ENCODE measurements at places on chromosomes 2 and 18. TPM values are rescaled to one million over a fixed set of nuclear protein-coding genes. Genes with fewer than 3 reads are reported as not detected.

Gene SPRED2
- total RNA-seq: 9.7 TPM

Gene C2orf78
- not detected for total RNA-seq

Gene SCYGR8
- total RNA-seq: not detected

Gene PRKCE
- 6.1 TPM for total RNA-seq

Gene AP1S3
- 11.3 TPM for total RNA-seq

Gene DAW1
- total RNA-seq: not detected

Gene CD207
- not detected for total RNA-seq

Measured in activated naive CD8-positive, alpha-beta T cell treated with anti-CD3 and anti-CD28 coated beads for 36 hours (primary cell).